Sigmoid colon (tissue), 7 donors: ENCODE measurements at places on chromosomes 16 and 17. TPM values are rescaled to one million over a fixed set of nuclear protein-coding genes. Genes with fewer than 3 reads are reported as not detected.

The MYO1D gene
- 6.2 TPM for total RNA-seq

The FLYWCH2 gene
- total RNA-seq, result 33.6 TPM

The ST6GALNAC2 gene
- total RNA-seq, result 4.1 TPM

DNA sequence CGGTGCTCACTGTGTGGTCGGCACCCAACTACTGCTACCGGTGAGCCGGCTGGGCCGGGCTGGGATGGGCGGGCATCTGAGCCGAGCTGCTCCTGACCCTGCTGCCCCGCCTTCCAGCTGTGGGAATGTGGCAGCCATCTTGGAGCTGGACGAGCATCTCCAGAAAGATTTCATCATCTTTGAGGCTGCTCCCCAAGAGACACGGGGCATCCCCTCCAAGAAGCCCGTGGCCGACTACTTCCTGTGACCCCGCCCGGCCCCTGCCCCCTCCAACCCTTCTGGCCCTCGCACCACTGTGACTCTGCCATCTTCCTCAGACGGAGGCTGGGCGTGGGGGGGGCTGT is 6.9 kb downstream of the TBX6 start:
- H3K4me1 ChIP-seq, result no peaks in the 10 kb centered on the region
- peaks cover 39% of the 10 kb centered on the region for H3K36me3 ChIP-seq
- H3K4me3 ChIP-seq, result no peak overlapping the region
- peak; percentile 79 for DNase-seq
- no peaks in the 10 kb centered on the region for H3K27me3 ChIP-seq

The PCYT2 gene
- total RNA-seq, result 23.5 TPM

The SLC7A6OS gene
- 9.5 TPM for total RNA-seq

DNA sequence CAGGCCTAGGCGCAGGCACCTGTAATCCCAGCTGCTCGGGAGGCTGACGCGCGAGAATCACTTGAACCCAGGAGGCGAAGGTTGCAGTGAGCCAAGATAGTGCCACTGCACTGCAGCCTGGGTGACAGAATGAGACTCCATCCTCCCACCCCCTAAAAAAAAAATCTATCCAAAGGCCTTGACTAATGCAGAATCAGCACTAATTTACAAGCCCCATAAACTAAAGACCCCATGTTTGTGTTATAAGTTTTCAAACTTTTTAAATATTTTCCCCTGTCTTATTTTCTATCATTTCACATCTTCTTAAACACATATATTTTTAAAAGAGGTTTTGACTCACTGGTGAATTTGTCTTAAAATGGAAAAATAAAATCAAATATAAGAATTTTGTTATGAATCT is 713.1 kb downstream of the WWOX start:
- no peak overlapping the region for H3K27ac ChIP-seq
- DNase-seq, result no peak

DNA sequence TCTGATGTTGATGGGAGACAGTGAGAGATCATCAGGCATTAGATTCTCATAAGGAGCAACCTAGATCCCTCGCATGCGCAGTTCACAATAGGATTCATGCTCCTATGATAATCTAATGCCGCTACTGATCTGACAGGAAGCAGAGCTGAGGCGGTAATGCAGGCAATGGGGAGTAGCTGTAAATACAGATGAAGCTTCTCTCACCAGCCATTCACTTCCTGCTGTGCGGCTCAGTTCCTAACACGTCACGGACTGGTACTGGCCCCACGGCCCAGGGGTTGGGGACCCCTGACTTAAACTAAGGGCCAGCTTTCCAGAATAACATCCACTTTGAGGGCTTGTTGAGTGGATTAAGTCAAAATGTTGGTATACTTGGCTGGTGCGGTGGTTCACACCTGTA is 2.6 kb upstream of the TMEM219 start:
- no peak overlapping the region for H3K4me3 ChIP-seq
- H3K27me3 ChIP-seq, result no peaks in the 10 kb centered on the region
- H3K4me1 ChIP-seq, result peaks cover 17% of the 10 kb centered on the region
- no peak for DNase-seq

DNA sequence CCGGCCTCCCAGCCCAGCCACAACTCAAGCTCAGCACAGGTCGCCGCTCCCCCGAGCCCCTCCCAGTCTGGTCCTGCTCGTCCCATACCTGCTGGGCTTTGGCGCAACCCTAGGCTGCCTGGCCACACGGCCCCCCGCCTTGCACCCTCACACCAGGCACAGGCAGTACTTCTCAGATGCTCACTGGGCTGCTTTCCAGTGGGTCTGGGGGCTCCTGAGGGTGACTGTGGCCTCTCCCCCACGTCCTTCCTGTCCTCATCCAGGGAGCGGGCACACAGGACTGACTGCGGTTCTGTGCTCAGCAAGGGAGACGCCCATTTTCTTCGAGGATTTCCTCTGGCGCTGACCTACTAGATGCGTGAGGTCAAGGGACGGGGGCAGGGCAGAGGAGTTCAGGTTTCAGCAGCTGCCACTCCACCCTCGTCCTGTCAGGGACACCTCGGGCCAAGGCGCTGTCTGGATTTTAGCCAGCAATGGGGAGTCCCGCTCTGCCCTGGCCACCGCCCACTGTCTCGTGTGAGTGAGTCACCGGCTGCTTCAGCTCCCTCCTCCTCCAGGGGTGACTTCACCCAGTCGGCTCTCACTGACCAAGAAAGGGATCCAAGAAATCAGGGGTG is 115.8 kb downstream of the NPIPB11 start:
- H3K4me1 ChIP-seq, result no peaks in the 10 kb centered on the region
- no peaks in the 10 kb centered on the region for H3K27me3 ChIP-seq
- peak overlapping the region; percentile 84 for H3K27ac ChIP-seq

DNA sequence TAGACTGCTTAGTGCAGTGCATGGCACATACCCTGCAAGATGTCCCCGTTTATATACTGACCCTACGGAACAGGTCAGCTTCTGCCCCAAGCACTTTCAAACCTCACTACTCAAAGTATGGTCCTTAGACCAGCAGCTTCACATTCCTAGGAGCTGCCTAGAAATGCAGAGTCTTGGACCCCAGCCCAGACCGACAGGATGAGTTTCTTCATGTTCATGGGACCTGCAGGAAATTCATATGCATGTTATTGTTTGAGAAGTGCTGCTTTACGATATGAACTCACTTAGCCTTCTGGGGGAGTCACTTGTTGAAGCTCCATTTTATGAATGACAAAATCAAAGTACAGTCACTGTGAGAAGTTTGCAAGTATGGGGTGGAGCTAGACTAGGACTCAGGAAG is 82.6 kb downstream of the DYNLRB2 start:
- no peaks in the 10 kb centered on the region for H3K27me3 ChIP-seq
- H3K4me1 ChIP-seq, result no peaks in the 10 kb centered on the region
- no peak overlapping the region for H3K27ac ChIP-seq
- H3K4me3 ChIP-seq, result no peak overlapping the region
- DNase-seq, result no peak
- H3K36me3 ChIP-seq, result no peaks in the 10 kb centered on the region

GRCh38 chr16:89536371-89536770 is 24.1 kb upstream of the RPL13 start:
- DNase-seq, result no peak
- H3K4me3 ChIP-seq, result no peak overlapping the region
- H3K36me3 ChIP-seq, result peaks cover 13% of the 10 kb centered on the region
- H3K27me3 ChIP-seq, result no peaks in the 10 kb centered on the region
- no peaks in the 10 kb centered on the region for H3K4me1 ChIP-seq
- no peak overlapping the region for H3K27ac ChIP-seq

DNA sequence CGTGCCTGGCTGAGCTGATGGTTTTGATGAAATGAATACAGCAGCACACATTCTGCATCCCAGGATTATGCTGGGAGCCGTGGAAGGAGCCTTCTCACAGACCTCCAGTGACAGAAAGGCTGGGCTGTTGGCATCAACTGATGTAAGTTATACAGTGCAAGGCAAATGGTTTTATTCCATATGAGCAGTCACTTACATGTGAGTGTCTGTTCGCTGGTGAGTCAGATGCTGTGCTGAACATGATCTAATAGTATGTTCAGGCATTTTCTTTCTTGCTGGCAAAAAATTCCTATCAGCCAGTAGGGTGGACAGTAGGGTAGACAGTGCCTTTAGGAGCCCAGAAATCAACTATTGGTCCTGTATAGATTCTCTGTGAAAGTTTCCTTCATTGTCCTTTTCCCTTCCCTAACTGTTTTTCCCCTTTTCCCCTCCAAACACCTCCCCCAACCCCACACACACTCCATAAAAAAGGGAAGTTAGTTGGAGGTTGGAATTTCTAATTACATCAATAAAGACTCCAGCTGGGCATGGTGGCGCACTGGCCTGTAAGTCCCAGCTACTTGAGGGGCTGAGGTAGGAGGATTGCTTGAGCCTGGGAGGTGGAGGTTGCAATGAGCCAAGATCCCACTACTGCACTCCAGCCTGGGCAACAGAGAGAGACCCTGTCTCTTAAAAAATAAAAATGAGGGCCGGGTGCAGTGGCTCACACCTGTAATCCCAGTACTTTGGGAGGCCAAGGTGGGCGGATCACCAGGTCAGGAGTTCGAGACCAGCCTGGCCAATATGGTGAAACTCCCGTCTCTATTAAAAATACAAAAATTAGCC is 36.2 kb downstream of the LDHD start:
- H3K4me1 ChIP-seq, result peaks cover 59% of the 10 kb centered on the region
- H3K27me3 ChIP-seq, result no peaks in the 10 kb centered on the region
- H3K4me3 ChIP-seq, result no peak overlapping the region
- H3K27ac ChIP-seq, result no peak overlapping the region

DNA sequence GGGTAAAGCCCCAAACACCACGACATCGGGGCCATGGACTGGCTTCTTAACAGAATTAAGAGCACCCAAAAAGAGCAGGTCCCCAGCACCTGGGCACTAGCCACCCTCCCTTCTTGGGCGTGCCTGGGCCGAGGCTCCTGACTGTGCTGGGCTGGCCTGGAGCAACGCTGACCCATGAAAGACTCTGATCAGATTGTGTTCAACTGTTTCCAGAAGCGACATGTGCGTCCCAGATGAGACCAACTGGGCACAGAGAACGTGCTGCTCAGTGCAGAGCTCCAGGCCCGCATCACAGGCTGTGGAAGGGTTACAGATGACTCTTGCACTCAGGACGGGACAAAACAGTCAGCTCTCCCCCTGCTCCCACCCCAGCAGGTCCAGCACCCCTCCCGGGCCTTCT is 100.7 kb downstream of the KCNJ12 start:
- H3K36me3 ChIP-seq, result no peaks in the 10 kb centered on the region
- no peaks in the 10 kb centered on the region for H3K4me1 ChIP-seq
- no peak overlapping the region for H3K27ac ChIP-seq
- no peak overlapping the region for H3K4me3 ChIP-seq
- peaks cover 15% of the 10 kb centered on the region for H3K27me3 ChIP-seq

The DNAH9 gene
- under 0.01 TPM for total RNA-seq

DNA sequence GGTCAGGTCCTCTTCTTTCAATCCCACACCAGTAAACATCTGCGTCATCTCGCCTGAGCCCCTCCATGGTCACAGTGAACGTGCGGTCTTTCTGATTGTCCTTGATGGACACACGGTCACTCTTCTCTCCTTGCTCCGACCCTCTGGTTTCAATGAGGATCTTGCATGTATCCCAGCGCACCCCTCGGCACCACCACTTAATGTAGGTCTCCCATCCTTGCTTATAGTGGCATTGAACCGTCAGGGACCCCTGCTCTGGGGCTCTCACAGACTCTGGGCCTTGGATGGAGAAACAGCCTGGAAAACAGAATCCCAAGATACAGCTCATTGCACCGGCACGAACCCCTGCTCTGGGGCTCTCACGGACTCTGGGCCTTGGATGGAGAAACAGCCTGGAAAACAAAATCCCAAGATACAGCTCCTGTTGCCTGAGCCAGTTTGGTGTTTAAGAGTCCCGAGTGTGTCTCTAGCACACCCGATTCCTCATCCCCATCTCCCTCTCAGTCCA is 5.4 kb downstream of the CD300LB start:
- DNase-seq, result no peak
- H3K36me3 ChIP-seq, result no peaks in the 10 kb centered on the region
- H3K4me1 ChIP-seq, result no peaks in the 10 kb centered on the region

- no peaks in the 10 kb centered on the region for H3K36me3 ChIP-seq
- H3K4me1 ChIP-seq, result no peaks in the 10 kb centered on the region
- no peak overlapping the region for H3K4me3 ChIP-seq
- no peaks in the 10 kb centered on the region for H3K27me3 ChIP-seq
- DNase-seq, result no peak
- H3K27ac ChIP-seq, result no peak overlapping the region
These were observed 225.9 kb upstream of the GOT2 start for GRCh38 chr16:58960034-58960433.
